ENCODE measurements at places on chromosomes 1 and 21.

- no peak for DNase-seq
Measured at GRCh38 chr1:117817629-117818028, 111.8 kb downstream of the GDAP2 start.

DNA sequence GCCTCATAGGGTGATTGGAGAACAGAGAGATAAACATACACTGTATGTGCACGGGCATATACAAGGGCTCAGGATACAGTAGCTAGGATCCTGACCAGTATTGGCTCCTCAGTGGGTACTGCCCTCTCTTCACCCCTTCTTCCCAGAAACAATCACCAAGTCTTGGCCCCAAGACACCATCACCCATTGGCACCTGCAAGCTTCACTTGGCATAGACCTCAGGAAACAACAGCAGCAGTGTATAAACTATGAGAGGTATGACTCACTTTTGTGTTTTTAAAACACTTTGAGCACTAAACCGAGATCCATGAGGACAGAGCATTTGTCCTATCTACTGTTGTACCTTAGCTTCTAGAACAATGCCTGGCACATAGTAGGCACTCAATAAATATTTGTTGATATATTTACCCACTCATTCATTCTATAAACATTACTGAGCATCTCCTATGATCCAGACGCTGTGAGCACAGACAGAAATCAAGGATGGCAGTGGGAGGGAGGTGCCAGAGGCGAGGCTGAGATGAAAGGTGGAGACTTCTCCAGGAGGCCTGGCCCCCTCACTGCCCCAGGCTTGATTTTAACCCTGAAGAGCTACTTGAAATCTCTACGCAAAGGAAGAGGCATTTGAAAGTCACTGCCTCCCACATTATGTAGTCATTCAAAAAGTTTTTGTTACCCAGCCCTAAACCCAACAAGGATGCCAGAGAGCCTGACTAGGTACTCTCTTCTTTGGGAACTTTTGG is 95.2 kb downstream of the CAMK2N1 start:
- no peak for DNase-seq

GRCh38 chr1:180188091-180188506 is 33.4 kb downstream of the QSOX1 start:
- DNase-seq, result no peak

GRCh38 chr1:15206418-15207030 is 40.5 kb upstream of the FHAD1 start:
- DNase-seq, result no peak

GRCh38 chr1:221182791-221183533 is 303.7 kb downstream of the HLX start:
- DNase-seq, result no peak

DNA sequence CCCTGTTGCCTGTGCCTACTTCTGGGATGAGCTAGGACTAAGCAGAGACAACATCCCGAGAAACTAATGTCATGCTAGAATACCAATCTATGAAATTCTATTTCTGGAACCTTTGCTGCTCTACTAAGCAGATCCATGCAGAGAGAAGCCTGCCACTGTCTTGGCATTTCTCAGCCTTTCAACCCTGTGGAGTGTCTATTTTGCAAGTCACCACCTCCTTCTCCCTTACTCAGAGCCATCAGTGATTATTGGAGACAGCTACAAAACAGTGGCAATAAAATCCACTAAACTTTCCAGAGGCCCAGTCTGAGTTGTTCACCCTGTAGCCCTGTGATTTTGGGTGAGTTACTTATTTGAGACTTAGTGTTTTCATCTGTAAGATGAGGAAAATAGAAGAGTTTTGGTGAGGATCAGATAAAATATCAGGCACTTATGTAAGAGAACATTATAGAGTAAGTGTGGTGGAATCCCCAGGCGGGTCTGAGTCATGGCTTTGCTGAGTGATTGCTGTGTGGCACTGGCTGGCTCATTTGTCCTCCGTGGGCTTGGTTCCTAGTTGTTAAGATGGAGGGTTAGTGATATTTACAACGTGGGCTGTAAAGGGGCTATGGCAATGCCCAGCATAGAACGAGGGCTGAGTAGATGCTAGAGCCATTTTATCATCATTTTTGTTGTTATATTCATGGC is 61.1 kb downstream of the FMN2 start:
- DNase-seq, result no peak

GRCh38 chr21:41764558-41765419 is 2.1 kb downstream of the RIPK4 start:
- DNase-seq, result no peak
